AG20443 (cell line): ENCODE measurements at places on chromosomes 1 and 21.
A peak's percentile ranks its signal among the peaks of the same experiment; 100 is the strongest.

GRCh38 chr1:153677718-153678518, 570 bp upstream of the NPR1 start:
- DNase-seq: peak; percentile 79

DNA sequence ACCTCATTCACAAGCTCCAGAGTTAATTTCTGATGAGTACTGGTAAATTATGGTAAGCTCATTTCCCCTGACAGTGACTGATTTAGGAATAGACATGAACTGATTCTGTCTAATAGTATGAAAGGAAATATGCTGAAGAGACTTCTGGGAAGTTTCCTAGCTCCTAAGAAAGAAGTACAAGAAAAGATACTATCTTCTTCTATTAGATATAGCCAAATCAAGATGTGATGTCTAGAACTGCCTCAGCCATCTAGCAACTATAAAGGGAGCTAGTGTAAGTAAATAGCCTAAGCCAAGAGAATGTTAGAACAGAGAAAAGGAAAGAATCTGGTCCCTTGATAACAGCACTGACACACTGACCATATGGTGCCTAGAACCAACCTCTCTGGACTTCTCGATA, 10.7 kb upstream of the PHTF1 start:
- no peak for DNase-seq

GRCh38 chr1:3831689-3832088, 25.3 kb downstream of the CEP104 start:
- peak; percentile 67 for DNase-seq

GRCh38 chr21:17458279-17458678, 54.6 kb upstream of the CXADR start:
- no peak for DNase-seq

DNA sequence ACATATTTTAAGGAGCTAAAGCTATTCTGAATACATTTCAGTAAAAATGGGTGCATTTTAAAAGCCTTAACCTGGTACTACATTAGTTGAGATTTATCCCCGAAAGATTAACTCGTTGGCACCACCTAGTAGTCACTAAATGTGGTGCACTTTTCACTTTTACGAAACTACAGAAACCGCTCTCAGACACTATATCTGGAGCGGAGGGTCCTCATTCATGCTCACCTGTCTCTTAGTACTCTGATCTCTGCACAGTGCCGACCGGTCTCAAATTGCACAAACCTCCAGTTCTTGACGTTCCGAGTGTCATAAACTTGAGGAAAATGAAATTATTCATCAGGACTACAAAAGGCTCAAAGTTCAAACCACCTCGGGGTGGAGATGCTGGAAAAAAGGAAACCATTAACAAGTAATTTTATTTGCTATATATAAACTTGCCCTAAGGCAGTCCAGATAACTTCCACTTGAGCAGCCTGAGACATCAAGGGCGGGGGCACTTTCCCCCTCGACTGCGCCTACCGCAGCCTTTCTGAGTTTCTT, 722 bp downstream of the LZIC start:
- peak; percentile 67 for DNase-seq

GRCh38 chr1:23384312-23385058, 14.8 kb upstream of the ZNF436 start:
- DNase-seq: peak; percentile 61

GRCh38 chr1:115307661-115308060, 30.4 kb downstream of the NGF start:
- DNase-seq: no peak

DNA sequence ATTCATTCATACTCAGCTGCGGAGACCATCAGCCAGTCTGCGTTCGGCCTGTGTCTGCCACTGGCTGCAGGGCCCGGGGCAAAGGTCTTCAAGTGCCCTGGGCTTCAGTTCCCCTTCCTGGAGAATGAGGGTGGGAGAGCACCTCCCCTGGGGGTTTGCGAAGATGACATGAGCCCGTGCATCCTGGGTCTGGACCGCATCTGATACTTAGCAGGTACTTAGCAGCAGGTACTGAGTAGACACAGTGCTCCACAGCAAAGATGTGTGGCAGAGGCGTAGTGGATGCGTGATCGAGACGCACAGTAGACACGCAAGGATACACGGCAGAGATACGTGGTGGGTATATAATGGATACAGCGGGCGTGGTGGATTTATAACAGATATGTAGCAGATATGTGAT, 51.3 kb downstream of the PRKCZ start:
- DNase-seq: no peak

- DNase-seq: peak; percentile 51
These were observed 149.1 kb downstream of the FCRL5 start for GRCh38 chr1:157403203-157403602.

- DNase-seq: peak; percentile 71
These were observed 27.5 kb upstream of the H6PD start for GRCh38 chr1:9207086-9207485.

DNA sequence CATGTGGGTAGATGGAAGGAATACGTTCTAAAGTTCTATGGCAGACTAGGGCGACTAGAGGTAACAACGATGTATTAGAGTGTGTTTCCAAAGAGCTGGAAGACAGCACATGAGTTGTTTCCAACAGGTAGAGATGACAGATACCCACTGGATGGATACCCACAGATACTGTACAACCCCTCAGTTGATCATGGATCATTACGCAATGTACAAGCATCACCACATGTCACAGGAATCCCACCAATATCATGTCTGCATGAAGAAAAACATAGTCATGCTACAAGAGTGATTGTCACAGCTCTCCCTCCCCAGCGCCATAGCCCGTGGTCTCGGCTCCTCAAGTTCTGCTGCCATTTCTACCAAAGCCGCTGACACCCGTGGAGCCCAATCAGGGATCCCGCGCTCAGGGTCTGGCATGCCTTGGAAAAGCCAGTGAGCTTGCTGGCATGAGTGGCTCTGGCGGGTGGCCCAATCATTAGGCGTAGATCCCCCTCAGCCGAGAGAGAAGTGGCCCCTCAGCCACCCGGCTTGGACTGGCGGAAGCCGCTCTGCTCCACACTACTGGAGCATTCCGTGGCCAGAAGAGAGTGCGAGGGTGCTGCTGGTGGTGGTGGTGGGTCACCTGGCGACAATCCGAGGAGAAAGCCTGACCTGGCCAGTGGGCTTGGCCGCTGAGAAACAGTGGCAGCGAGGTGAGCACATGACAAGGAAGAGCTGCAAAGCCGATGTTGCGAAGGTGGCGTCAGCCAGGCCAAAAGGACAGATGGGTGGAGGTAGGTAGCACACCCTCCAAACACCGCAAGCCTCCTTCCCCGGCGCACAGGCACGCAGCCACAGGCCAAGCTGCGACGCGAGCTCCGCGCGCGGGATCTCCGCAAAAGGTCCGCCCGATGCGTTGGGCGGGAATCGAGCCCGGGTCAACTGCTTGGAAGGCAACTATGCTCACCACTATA, 65.7 kb upstream of the FCGR2A start:
- DNase-seq: no peak

DNA sequence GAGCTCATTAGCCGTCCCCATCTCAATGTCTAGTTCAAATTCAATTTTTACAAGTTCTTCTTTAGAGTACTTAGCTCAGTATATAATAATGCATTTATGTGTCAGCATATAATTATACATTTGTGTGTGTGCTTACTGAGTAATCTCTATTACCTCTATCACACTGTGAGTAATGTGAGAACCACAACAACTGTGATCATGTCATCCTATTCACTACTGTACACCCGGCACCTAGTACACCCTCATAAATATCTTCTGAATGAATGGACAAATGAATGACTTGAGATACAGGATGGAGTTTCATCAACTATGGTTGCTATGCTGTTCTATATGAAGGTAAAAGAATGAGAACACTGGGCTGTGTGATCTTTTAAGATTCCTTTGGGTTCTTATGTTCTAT, 124.0 kb downstream of the GPATCH2 start:
- DNase-seq: no peak

DNA sequence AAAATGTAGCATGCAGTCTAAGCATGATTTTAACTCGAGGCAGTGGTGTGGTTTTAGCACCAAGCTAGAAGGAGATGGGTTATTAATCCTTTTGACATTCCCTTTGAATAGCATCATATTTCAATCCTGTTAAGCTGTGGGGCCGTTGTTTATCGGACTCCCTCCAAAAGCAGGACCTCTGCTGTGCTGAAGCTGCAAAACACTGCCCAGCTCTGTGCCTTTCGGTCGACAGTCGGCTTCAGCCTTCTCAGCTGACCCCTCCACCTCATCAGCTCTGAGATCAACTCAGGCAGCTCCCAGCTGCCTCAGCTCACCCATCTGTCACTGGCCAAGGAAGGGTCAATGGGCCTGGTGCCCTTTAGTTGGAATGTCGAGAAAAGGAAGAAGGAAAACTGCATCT, 95.5 kb downstream of the KAZN start:
- DNase-seq: no peak

- DNase-seq: no peak
These were observed 219.1 kb upstream of the FMN2 start for GRCh38 chr1:239872626-239873025.
